ENCODE measurements at places on chromosomes 13 and 19.

DNA sequence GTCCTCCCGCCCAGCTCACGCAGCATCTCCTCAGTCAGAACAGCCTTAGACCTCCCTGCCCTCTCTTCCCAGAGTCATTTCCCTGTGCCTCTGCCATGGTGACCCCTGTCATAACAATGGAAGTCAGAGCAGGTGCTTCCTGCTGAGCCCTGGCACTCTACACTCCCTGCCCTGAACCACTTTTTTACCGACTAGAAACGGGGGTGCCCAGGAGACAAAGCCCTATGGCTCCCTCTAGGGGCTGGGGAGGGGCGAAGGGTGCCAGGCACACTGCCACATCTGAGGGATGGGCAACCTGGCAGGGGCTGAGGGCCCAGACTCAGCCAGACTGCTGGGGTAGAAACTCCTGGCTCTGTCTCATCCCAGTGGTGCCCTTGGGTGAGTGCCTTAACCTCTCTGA is 16.4 kb downstream of the ZNF574 start:
- peak; percentile 47 for DNase-seq

- no peak for DNase-seq
Observed at GRCh38 chr13:22227895-22228294, 557.0 kb downstream of the FGF9 start.

DNA sequence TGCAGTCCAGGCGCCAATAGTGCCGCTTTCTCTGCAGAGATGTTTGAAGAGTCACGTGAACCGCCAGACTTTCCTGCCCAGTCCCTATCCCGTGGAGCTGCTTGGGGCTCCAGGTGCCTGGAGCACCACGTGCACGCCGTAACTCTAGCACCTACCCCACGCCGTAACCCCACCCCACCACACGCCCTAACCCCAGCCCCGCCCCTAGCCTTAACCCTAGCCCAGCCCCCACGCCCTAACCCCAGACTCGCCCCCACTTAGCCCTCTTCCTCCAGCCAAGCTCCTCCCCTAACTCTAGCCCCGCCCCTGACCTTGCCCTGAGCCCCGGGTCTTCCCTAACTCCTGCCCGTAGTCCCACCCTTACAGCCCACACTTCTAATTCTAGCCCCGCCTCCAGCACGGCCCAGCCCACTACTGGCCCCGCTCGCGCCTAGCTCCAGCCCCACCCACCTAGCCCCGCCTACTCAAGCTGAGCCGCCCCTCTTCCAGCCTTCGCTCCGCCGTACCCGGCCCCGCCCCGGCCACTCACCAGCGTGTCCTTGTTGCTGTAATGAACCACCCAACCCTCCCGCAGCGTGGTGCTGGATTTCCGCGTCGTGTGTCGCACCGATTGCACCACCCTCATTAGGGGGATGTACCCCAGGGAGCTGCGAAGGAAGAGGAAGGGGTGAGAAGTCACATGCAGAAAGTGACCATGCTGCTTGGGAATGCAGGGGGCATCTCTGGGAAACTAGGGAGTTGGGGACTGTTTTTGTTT is 19.5 kb downstream of the PRKD2 start:
- peak; percentile 11 for DNase-seq

GRCh38 chr13:65631078-65631477 is 1599.1 kb downstream of the PCDH9 start:
- no peak for DNase-seq

- DNase-seq = no peak
Observed at GRCh38 chr19:4291184-4291732, 10.9 kb downstream of the TMIGD2 start.

- DNase-seq = no peak
Observed at GRCh38 chr13:49772828-49773227, 19.7 kb downstream of the KPNA3 start.

DNA sequence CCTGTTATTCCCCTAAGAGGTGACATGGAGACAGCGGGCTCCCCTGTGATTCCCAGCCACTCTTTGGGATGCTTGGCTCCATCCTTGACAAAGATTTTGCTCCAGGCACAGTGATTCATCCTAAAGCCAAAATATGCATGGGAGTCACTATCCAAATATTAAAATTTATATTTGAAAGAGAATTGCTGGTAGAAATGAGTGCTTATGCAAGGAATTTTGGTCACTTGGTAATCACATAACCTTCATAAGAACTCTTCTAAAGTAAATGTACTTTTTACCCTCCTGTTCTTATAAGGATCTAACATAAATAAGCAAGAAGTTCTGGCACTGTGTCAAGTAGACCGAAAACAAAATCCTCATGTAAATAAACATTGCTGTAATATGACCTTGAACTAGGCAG is 385.8 kb downstream of the ITGBL1 start:
- no peak for DNase-seq

GRCh38 chr19:52722062-52723003 is 12.5 kb downstream of the ZNF611 start:
- DNase-seq = no peak

DNA sequence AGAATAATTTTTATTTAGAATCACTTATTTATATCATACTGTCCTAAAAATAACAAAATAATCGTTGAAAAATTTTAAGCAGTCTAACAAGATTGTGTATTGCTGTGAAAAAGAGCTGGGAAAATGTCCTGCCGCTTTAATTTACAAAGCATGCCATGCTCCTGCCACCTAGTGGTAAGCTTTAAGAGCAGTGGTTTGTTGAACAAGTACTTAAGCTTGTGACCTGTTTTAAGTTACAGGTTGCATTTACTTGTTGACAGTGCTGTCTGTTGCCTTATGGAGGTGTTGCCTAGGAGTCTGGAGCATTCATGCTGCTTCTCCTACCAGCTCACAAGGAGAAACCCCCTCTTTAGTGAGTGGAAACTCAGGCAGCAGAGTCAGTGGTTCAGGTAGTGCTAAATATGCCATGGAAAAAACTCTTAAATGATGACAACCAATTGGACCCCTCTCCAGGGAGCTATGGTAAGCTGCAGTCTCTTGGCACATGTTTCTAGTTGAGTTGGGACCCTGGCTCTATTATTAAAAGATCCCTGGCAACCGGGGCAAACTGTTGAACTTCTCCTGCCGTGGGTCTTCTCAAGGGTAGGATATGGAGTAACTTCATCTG is 68.4 kb downstream of the SPATA13 start:
- peak; percentile 39 for DNase-seq

- no peak for DNase-seq
Observed at GRCh38 chr13:82294226-82294625, 1588.0 kb downstream of the SLITRK1 start.

DNA sequence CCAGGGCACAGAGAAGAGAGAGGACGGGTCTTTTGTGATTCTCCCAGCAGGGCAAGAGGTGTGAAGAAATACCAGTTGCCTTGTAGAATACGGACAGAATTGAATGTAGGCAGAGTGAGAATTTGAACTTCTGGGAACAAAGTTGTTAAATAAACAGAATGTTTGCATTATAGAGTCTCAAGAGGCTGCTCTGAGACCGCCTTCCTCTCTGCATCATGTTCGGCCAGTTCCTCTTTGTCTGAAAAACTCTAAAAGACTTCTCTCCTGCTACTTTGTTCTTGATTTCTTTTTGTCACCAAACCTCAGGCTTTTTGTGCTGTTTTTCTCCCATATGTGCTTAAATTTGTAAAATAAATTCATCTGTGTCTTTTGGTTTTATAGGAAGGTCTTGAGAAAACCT is 256.4 kb downstream of the DLEU7 start:
- no peak for DNase-seq

DNA sequence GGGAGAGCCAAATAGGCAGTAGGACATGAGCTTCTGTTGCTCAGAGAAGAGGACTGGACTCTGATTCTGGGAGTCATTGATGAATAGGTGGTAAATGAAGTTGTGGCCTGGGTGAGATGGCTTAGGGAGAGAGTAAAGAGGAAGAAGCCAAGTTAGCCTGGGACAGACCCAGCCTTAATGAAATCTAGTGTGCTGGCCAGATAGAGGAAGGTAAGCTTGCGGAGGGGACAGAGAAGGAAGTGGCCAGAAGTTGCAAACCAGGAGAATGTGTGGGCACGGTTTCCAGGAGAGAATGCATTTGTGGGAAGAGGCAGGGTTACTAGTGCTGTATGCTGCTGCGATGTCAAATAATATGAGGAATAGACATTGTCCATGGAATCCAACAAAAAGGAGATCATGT is 83.3 kb upstream of the OLFM4 start:
- DNase-seq = no peak

DNA sequence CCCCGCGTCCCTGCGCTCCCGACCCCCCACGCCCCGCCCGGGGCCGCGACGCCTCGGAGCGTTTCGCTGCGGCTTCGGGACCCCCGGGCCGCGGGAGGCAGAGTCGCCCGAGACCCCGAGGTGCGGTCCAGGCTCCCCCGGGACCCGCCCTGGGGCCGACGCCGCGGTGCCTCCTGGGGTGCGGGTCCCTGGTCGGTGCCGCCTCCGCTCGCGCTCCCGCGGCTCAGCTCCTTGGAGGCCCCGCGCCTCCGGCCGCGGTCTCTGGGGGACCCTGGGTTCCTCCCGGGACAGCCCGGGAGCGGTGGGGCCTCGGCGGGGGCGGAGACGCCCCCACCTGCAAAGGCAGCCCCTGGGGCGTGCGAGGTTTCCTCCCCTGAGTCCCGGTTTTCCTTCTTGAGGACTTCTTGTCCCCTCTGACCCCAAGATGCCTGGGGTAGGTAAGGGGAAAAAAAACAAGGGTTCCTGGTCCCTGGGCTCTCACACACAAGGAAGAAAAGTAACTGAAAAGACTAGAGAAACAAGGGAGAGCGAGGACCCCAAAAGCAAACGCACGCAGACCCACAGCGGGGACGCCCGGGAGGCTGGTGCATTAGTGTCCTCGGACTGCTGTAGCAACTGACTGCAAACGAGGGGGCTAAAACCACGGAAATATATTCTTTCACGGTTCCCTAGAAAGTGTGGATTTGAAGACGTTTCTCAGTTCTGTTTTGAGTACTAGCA is 740 bp downstream of the ZNF555 start:
- DNase-seq = no peak

DNA sequence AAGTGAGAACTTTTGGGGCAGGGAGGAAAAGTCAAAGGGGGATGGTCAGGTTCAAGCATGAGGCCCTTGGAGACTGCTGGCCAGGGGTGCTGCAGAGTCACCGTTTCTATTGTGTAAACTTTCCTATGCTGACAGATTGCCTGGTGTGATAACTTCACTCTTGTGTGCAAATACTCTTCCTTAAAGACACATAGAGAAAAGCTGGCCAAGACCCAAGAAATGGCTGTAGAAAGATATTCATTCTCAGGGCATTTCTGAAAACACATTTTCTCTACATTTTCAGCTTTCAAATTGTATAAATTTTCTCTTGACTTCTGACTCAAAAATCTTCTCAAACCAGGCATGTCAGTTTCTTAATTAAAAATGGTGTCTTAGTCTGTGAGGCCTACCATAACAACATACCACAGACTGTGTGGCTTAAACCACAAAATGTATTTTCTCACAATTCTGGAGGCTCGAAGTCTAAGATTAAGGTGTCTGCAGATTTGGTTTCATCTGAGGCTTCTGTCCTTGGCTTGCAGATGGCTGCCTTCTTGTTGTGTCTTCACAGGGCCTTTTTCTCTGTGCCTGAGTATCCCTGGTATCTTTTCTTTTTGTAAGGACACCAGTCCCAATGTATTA is 304.5 kb downstream of the KCNRG start:
- no peak for DNase-seq
